ENCODE measurements at places on chromosomes 4 and X. TPM values are rescaled to one million over a fixed set of nuclear protein-coding genes. Genes with fewer than 3 reads are reported as not detected.

F11 gene
- not detected for polyA plus RNA-seq

HTN3 gene
- polyA plus RNA-seq = not detected

SCLT1 gene
- 9.1 TPM for polyA plus RNA-seq

ASMTL gene
- polyA plus RNA-seq = 50.1 TPM

GATA1 gene
- polyA plus RNA-seq = not detected

BEX1 gene
- polyA plus RNA-seq = not detected
